ENCODE measurements at places on chromosomes 13 and 19. TPM values are rescaled to one million over a fixed set of nuclear protein-coding genes. Genes with fewer than 3 reads are reported as not detected.

- DNase-seq, result no peak
Measured at GRCh38 chr19:18475004-18475453, 37.1 kb upstream of the ISYNA1 start.

- DNase-seq, result no peak
Measured at GRCh38 chr19:17103177-17103576, 27.6 kb downstream of the MYO9B start.

DNA sequence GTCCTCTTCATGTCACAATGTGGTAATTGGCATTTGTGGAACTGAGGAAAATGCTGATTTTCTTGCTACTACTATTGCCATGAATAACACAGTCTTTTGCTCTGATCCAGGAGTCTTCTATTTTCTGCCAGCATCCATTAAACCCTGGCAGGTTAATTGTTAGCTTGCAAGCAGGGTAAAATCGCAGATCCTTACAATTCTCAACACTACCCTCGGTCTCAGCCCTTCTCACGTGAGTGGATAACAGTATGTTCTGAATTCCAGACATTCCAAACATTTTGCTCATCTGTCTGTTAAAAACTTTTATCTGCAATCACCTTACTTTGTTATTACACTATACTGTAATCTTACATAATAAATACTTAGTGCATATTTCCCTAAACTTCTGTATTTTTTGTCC, 251.3 kb upstream of the ATXN8OS start:
- DNase-seq, result no peak

GRCh38 chr13:76790526-76790925, 95.7 kb downstream of the KCTD12 start:
- no peak for DNase-seq

DNA sequence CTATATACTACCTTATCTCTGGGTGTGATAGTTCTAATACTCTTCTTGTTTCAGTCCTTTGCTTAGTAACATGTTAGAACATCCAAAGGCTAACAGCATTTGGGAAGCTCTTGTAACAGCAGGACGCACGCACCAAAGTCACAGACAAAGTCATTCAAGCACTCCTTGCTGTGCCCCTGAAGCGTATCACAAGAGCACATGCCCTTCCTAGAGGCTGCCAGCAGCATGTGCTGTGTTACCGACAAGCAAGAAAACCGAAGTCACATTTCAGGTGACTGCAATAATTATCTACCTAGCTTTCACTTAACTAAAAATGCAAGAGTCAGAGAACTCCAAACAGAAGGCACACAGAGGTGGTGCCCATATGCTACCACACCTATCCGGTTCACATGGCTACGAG, 194.1 kb downstream of the KLF12 start:
- no peak for DNase-seq

GRCh38 chr13:40383132-40383531, 283.3 kb downstream of the FOXO1 start:
- DNase-seq, result no peak

The PSG6 gene
- not detected for total RNA-seq

- DNase-seq, result peak; percentile 86
Measured at GRCh38 chr13:59750860-59751259, 412.9 kb downstream of the DIAPH3 start.

The NAPSA gene
- 1.4 TPM for total RNA-seq

The PSMC4 gene
- 80.9 TPM for total RNA-seq

The ZNF253 gene
- total RNA-seq, result 27.2 TPM

All from spinal cord (tissue), 10 donors.